ENCODE measurements at places on chromosomes 2 and 18. TPM values are rescaled to one million over a fixed set of nuclear protein-coding genes. Genes with fewer than 3 reads are reported as not detected.

The ANKRD23 gene
- total RNA-seq, result 17.3 TPM

GRCh38 chr2:151476287-151476686 is 66.6 kb downstream of the RIF1 start:
- no peak for DNase-seq
- no peak overlapping the region for H3K27ac ChIP-seq
- H3K36me3 ChIP-seq, result peaks cover 76% of the 10 kb centered on the region
- H3K4me3 ChIP-seq, result no peak overlapping the region
- H3K4me1 ChIP-seq, result peaks cover 16% of the 10 kb centered on the region

The TRIM43 gene
- total RNA-seq, result not detected

- no peak for DNase-seq
- H3K4me1 ChIP-seq, result no peaks in the 10 kb centered on the region
- H3K36me3 ChIP-seq, result no peaks in the 10 kb centered on the region
- H3K27me3 ChIP-seq, result no peaks in the 10 kb centered on the region
- H3K4me3 ChIP-seq, result no peak overlapping the region
- H3K27ac ChIP-seq, result no peak overlapping the region
Measured at GRCh38 chr2:208872591-208872990, 466.0 kb downstream of the PTH2R start.

DNA sequence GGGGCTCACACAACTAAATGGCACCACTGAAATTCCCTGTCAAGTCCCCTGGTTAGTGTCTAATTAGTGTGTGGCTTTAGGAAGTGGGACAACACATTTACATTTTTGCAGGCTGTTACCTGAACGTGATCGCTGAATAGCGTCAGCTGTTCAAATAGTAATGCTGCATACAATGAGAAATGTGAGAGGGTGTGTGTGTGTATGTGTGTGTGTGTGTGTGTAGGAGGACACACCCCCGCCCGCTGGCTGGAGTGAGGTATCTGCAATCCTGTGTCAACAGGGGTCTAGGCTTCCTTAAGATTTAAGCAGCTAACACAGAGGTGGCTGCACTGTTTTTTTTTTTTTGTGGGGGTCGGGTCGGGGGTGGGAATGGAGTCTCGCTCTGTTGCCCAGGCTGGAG is 4.8 kb upstream of the LYPD6B start:
- H3K36me3 ChIP-seq, result no peaks in the 10 kb centered on the region
- no peak overlapping the region for H3K27ac ChIP-seq
- DNase-seq, result no peak
- peaks cover 24% of the 10 kb centered on the region for H3K27me3 ChIP-seq
- H3K4me3 ChIP-seq, result no peak overlapping the region
- H3K4me1 ChIP-seq, result peaks cover 7% of the 10 kb centered on the region

GRCh38 chr18:12749121-12749520 is 46.3 kb downstream of the PSMG2 start:
- H3K4me3 ChIP-seq, result no peak overlapping the region
- H3K36me3 ChIP-seq, result no peaks in the 10 kb centered on the region
- DNase-seq, result no peak
- no peaks in the 10 kb centered on the region for H3K27me3 ChIP-seq
- H3K4me1 ChIP-seq, result peaks cover 28% of the 10 kb centered on the region

The SLC5A7 gene
- total RNA-seq, result not detected

GRCh38 chr2:113796592-113797175 is 40.2 kb upstream of the SLC35F5 start:
- no peaks in the 10 kb centered on the region for H3K27me3 ChIP-seq
- H3K4me1 ChIP-seq, result peaks cover 24% of the 10 kb centered on the region
- H3K36me3 ChIP-seq, result no peaks in the 10 kb centered on the region
